ACHN (cell line): ENCODE measurements at places on chromosomes 5 and 9.

- DNase-seq = no peak
Observed at GRCh38 chr5:126677121-126677520, 76.4 kb downstream of the PHAX start.

DNA sequence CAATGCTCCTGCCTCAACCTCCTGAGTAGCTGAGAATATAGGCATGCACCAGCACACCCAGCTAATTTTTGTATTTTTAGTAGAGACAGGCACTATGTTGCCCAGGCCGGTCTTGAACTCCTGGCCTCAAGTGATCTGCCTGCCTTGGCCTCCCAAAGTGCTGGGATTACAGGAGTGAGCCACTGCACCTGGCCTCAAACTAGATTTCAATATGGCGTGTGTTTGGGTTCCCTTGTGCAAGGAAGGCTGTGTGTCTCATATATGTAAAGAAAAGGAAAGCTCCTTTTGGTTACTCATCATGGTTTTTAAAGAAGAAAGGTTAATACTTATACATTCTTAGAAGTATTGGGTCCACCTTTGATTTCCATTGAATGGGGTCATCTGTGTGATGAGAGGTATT, 70.7 kb downstream of the ANKRD33B start:
- DNase-seq = no peak

DNA sequence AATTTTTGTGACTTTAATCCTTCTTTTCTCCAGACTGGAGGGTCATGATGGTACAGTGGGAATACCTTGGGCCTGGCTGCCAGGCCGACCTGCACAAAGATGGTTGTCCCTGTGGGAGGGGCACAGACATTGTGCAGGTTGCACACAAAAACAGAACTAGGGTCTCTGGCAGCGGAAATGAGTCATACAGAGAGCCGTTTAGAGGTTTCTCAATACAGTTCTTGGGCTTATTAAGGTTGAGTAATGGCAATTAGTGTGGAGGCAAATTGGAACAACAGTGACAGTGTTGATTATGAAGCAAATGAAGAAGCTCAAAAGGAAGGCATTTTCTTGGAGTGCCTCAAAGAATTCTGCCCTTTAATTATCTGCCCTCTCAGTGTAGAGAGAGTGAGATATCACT, 173.6 kb downstream of the TENT4A start:
- no peak for DNase-seq

GRCh38 chr9:110923601-110924000, 114.7 kb downstream of the LPAR1 start:
- DNase-seq = no peak

DNA sequence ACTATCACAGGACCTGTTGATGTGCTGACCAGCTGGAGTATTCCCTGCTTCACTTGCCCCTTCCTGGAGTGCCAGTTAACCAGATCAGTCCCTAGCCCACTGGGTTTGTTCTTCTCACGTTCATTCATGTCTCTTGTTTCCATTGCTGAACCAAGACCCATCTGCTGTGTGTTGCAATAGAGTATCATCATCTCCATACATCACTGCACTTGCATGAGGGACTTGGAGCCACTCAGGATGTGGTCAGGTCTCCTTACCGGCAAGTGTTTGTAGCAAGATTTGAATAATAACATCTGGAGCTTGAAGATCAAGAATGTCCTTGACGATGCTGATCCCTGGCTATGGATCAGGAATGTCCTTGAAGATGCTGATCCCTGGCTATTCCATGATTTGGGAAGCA, 358.6 kb downstream of the IRX1 start:
- DNase-seq = no peak

DNA sequence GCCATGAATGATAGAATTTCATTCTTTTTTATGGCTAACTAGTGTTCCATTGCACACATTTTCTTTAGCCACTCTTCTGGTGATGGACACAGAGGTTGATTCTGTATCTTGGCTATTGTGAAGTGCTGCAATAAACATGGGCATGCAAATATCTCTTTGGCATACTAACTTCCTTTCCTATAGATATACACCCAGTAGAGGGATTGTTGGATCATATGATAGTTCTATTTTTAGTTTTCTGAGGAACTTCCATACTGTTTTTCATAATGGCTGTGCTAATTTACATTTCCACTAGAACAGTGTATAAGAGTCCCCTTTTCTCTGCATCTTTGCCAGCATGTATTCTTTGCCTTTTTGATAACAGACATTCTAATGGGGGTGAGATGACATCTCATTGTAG, 50.4 kb upstream of the CDK5RAP2 start:
- DNase-seq = no peak

DNA sequence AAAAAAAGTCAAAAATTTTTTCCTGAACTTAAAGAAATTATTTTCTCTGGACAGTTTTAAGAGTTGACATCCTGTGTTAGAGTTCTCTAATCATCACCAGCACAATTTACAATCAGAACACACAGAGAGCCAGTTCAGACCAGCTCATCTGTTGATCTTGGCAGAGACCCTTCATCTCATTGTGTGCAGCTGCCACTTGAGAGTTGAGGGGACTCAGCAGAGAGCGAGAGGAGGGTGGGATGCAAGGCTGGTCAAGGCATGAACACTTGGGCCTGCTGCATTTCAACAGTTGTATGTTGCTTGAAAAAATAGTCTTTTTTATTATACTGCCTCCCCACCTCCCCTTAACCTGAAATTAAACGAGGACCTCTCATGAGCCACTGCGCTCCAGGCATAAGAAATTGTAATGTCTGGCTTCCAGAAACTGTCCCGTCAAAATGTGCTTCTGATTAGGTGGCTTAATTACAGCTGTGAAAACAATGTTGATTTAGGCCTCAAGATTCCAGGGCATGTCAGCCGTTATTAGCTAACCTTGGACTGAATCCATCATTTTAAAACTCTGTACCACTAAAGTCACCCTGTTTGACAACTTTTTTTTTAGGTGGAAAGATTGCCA, 383.6 kb downstream of the CCDC171 start:
- DNase-seq = no peak

- DNase-seq = no peak
Observed at GRCh38 chr9:90368241-90368640, 274.4 kb downstream of the DIRAS2 start.

- DNase-seq = no peak
Observed at GRCh38 chr9:21165516-21165915, 944 bp downstream of the IFNA21 start.

DNA sequence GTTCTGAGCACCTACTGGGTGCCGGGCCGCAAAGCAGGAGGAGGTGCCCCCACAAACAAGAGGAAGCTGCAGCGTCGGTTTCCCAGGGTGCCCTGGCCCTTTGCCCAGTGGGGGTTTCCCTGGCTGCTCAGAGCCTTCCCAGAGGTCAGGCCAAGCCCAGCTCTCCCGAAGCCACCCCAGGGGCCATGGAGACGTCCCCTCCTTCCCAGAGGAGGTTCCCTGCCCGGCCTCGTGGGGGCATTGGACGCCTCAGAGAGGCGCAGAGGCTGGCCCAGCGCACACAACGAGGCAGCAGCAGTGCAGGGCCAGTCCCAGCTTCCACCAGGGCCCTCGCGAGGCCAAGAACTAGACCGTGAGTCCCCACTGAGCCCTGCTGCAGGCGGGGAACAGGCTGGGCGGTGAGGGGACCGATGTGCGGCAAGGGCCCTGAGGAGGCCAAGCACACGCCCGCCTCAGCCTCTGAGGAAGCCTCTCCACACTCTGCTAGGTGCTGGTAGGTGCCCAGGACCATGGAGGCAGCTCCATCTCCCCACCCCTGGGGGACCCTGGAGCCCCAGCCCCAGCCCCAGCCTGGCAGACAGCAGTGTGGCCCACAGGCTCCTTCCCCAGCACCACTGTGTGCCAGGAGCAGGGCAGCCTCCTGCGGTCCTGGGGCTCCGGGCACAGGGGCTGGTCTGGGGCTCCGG, 7.0 kb downstream of the DIPK1B start:
- no peak for DNase-seq

- no peak for DNase-seq
Observed at GRCh38 chr5:143572671-143573070, 169.2 kb upstream of the NR3C1 start.

DNA sequence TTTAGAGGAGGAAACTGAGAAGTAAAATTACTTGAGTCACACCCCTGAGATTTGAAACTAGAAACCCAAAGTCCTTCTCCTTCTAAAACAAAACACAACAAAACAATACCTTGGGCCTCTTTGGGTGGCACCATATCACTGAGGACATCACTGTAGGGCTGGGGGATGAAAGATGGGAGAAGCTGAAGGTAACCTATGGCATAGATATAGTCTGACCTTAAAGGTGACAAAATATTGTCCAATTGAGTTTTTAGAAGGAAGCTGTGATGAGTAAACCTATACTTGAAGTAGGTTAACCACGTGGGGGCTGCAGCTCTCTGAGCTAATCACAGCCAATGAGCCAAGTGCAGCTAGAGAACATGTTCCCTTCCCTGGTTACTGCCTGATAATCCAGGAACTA, 167.4 kb upstream of the CD180 start:
- DNase-seq = no peak
